Stimulated activated CD4-positive, alpha-beta T cell treated with anti-CD3 and anti-CD28 coated beads, Interleukin-15, amount 100 ng/mL, for 1 hour (primary cell): ENCODE measurements at places on chromosomes 3 and 15.

GRCh38 chr15:87727073-87727472 is 529.5 kb downstream of the NTRK3 start:
- DNase-seq: no peak

- DNase-seq: no peak
Measured at GRCh38 chr15:78915341-78916087, 29.3 kb downstream of the CTSH start.

DNA sequence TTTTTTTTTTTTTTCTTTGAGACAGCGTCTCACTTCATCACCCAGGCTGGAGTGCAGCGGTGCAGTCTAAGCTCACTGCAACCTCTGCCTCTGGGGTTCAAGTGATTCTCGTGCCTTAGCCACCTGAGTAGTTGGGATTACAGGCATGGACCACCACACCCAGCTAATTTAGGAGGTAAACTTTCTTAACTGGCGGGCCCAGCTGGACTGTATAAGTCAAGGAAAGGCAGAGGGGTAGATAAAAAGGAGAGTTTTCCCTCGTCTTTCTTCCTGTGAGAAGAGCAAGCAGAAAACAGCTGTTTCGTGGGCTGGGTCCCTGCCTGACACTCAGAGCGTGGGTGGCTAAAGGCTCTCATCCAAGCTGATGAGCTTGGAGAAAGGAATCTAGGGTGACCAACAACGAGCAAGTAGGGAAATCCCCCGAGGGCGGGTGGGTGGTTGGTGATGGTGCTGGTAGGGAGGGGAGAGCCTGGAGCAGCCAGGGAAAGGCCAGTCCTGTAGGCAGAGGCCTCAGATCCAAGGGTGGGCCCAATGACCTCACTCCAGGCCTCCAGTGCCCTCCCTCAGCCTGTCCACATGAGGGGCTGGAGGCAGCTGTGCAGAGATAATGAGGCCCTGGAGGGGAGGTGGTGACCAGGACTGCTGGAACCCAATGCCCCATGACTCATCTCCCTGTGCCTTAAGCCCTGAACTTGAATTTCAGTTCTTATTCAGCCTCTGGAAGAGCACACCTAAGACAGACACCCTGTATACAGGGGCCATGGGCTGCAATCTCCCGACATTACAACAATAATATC is 43.1 kb upstream of the LIMD1 start:
- DNase-seq: no peak

DNA sequence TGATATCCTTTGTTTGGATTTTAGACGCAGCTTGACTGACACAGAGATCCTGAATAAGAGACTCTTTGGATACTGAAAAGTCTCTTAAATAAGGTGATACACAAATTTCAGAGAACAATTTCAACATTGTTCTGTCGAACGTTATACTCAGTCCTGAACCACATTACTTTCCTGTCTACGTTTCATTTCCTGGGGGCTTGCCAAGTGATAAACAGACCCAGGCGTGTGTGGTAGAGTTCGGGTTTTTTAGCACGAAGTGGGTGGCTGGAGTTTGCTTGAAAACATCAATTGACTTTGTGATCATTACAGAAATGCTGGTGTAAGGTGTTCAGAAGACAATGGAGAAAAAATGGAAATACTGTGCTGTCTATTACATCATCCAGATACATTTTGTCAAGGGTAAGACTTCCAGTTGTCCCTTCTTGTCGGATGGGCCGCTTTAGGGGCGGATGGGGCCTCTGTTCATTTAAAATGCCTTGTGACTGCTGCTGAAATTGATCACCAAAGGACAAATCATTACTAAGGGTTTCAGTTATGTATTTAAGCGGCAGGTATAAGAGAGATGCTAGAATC is at the start of gene CD96:
CD96 (plus strand) TSS at position 287 of the 573 bp plus-strand sequence; CDS start at position 339, 52 bp downstream.
- peak; percentile 31 for DNase-seq

DNA sequence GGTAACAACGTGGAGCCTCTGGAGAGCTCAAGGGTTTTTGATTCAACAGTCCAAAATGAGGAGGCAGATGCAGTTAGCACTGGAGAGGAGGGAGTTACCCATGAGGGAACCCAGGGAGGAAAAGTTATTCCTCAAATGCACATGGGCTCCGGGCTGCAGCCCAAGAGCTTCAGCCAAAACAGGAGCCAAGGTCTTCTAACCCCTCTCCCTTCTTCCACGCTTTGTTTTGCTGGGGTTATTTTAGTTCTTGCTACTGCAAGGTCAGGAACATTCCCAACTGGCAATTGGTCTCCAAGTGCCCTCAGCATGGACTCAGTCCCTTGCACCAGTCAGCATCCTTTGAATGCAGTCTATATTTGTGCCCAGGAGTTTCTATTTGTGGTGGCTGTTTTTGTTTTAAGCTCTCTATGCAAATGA is 90.0 kb downstream of the TGFBR2 start:
- DNase-seq: no peak

DNA sequence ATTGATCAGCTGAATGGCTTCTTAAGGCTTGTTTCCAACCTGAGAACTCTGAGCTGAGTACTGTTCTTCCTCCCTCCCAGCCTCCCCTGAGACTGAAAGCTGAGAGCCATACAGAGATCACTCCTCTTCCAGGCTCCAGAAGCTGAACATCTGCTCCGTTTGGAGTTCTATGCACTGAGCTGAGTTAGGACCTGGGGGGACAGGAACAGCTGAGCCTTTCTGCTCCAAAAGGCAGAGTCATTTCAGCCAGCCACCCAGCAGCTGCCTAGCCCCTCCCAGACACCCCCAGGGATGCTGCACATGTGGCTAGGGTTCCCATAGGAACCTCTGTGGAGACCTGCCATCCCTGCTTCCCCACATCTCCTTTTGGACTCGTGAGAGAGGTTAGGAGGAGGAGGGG is 64.2 kb upstream of the GLCE start:
- no peak for DNase-seq

DNA sequence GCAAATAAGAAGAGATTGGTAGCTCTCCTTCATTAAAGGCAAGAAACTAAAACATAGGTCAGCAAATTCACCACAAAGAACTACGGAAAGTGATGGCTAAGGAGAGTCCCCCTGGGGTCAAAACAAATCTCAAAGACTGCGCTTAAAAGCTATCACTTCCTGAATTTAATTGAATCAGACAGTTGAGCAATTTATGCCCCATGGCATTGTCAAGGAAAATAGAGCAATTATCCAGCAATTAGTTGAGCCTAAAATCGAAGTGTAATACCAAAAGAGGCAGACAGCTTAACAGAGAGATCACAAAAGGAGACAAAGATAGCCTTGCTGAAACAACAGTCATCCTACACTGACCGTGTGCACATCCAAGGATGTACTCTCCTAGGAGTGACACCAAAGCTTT is 74.4 kb upstream of the SCN10A start:
- no peak for DNase-seq

DNA sequence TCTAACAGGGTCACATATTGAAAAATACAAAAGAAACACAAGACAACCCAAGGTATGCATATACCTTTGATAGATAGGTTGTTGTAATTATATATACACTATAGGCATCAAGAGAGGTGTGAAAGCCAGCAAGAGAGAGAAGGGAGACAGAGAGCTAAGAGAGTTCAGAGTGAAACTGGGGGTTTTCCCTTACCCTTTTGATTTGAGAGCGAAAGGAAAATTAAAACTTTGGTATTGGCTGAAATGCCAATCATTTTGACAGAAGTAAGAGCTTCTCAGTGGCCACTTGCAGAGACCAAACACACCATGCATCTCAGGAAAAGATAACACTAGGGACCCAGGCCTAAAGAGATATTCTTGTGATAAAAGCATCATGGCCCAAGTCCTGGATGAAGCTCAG is 183.6 kb downstream of the SHOX2 start:
- no peak for DNase-seq

GRCh38 chr3:28649266-28649665 is 300.6 kb upstream of the AZI2 start:
- no peak for DNase-seq

GRCh38 chr3:107699682-107700081 is 176.9 kb downstream of the BBX start:
- DNase-seq: no peak

DNA sequence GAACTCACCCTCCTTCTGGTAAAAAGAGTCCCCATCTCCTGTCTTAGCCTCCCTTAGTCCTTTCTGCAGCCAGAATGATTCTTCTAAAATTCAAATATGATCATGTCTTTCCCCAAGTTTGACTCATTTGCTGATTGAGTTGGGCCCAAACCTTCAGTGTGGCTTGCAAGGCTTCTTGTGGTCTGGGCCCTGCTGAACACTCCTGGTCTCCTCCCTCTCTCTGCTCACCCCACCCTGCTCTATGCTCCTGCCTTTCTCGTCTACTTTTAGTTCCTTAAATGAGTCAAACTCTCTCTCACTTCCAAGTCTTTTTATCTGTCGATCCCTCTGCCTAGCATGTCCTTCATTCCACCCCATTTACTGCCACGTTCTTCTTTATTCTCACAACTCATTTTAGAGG is 72.6 kb downstream of the CCR1 start:
- DNase-seq: no peak

GRCh38 chr3:81242871-81243270 is 518.6 kb downstream of the GBE1 start:
- DNase-seq: no peak

- no peak for DNase-seq
Measured at GRCh38 chr15:26096581-26096980, 233.5 kb upstream of the ATP10A start.

- DNase-seq: peak; percentile 29
Measured at GRCh38 chr3:43296565-43296964, 10.2 kb downstream of the SNRK start.

DNA sequence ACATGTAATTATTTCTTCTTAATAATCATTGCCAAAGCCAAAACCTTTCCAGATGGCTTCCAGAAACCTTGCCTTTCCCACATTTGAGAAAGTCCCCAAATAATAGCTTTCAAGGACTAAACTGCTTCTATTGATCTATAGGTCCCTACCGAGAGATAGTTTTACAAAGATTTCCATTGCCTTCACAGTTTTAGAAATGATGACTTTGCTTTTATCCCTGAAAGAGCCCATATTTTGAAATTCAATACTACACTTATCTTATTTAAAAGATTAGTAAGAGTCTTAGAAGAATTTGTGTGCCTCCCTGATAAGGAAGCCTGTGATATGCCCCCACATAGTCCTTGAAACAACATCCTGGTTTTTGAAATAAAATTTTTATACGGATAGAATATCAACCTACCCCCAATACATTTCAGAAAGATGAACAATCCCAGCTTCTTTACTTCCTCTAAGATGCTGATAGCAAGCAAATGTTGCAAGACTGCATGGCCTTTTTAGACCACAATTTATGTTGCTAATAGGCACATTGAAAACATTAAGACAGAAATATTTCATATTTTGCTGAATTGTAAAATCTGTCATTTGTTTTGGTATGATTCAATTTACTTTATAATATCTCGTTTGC is 146.3 kb downstream of the TMCO5A start:
- DNase-seq: no peak

- no peak for DNase-seq
Measured at GRCh38 chr15:85000937-85001336, 19.3 kb downstream of the PDE8A start.

- DNase-seq: no peak
Measured at GRCh38 chr3:162094301-162094700, 597.7 kb downstream of the OTOL1 start.

- no peak for DNase-seq
Measured at GRCh38 chr15:80483725-80484161, 79.6 kb downstream of the ARNT2 start.

- DNase-seq: no peak
Measured at GRCh38 chr3:9793161-9793781, 389 bp downstream of the ARPC4 start.
